Progenitor cell of endocrine pancreas (in vitro differentiated cells): ENCODE measurements at places on chromosomes 13 and 19.

GRCh38 chr13:80802946-80803345 lies 462.0 kb upstream of the SPRY2 start:
- DNase-seq, result no peak

- no peak for DNase-seq
Observed at GRCh38 chr19:42584466-42584865, 10.3 kb downstream of the CEACAM8 start.

DNA sequence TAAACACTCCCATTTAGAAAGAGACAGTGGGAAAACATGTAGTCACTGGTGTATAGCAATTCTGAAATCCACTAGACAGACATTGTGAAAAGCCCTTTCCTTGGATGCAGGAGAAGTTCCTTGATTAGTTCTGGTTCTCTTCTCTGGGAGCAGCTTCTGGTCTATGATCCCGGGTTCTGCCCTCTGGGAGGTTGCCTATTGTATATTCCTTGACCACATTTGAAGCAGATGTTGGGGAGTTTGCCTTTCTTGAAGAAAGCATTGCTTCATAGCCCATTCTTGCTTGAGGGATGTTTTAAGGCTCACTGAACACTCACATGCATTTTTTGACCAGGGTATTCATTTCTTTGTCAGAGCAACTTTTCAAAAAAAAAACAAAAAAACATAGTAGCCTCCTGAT lies 211.9 kb downstream of the NDFIP2 start:
- no peak for DNase-seq

DNA sequence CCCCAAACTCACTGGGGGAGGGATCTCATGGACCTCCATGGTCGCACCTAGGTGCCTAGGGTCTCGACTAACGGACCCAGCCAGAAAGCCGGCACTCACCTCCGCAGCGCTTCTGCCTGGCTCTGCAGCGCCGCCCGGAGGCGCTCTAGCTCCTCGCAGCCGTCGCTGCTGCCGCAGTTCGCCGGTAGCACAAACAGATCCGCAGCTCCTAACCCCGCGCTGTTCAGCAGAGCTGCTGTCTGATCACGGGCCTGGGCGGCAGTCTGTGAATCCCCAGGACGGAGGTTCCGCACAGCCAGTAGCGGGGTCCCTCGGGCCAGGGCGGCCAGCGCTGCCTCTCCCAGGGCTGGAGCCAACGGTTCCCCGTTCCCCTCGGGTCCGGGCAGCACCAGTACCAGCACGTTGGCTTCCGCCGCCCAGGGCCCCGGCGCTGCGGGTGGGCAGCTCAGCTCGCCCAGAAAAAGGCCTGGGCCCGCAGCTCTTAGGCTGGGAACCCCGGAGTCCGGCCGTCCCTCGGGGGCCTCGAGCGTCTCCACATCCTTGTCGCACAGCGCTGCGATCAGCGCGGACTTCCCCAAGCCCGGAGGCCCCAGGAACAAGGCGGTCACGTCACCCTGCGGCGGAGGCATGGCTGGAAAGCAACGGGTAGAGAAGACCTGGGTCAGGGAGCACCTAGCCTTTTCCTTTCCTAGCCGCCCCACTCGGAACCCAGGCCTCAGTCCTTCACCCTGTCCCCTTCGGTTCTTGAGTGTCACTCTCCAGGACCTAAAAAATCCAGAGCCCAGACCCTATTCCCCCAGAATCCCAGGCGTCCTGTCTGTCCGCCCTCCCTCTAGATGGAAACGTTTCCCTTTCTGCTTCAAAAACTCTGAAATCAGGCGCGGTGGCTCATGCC lies 977 bp downstream of the IRGQ start:
- DNase-seq, result peak; percentile 42

DNA sequence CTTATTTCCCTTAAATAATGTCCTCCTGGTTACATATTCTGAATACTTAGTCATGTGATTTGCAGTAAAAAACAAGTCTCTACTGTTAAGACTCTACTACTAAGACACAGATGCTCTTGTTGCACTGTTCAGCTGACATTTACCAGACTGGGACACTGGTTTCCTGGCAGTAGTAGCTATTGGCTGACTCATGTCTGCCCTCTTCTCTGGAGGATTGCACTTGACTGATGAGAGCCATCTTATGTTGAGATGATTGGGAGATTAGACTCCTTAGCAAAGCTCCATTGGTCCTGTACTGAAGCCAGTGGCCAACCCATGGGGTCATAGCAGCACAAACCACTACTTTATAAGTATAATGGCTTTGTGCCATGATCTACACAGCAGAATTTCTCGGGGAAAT lies 1672.6 kb upstream of the PCDH20 start:
- DNase-seq, result no peak

GRCh38 chr13:21033212-21033840 lies 28.1 kb downstream of the LATS2 start:
- DNase-seq, result no peak
